ENCODE measurements at places on chromosomes 11 and 22.

DNA sequence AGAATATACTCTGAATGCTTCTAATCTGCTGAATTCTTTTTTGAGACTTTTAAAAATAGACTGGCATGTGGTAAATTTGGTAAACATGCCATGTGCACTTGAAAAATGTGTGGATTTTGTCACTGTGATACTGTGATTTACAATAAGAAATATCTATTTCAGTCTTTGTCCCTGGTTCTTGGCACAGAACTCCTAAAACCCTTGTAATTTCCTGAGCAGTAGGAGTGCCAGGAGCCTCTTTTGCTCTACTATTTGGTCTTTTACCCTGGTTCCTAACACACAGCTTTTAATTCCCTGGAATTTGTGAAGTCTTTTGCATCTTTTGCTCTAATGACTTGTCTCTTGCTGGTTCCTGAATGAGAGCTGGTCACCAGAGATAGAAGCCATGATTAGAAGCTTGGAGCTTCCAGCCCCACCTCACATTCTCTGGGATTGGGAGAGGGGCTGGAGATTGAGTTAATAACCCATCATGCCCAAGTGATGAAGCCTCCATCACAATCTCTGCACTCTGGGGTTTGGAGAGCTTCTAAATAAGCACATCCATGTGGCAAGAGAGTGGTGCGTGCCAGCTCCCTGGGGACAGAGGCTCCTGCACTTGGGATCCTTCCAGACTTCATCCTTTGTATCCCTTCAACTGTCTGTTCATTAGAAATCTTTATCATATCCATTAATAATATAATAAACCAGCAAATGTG is 27.2 kb upstream of the SYT13 start:
- no peak for DNase-seq

DNA sequence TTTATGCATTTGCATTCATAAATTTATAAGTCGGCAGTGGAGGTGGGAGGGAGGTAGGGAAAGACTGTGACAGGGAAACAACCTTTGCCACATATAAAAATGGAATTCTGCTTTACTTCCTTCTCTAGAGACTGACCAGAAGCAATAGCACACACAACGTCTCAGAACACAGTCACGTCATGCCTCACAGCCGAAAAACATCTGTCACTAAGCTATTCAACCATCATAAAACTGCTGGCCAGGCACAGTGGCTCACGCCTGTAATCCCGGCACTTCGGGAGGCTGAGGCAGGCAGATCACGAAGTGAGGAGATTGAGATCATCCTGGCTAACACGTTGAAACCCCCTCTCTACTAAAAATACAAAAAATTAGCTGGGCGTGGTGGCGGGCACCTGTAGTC is 101.0 kb upstream of the CHRM4 start:
- DNase-seq, result no peak

- DNase-seq, result no peak
Measured at GRCh38 chr11:70397336-70397982, 870 bp upstream of the CTTN start.

DNA sequence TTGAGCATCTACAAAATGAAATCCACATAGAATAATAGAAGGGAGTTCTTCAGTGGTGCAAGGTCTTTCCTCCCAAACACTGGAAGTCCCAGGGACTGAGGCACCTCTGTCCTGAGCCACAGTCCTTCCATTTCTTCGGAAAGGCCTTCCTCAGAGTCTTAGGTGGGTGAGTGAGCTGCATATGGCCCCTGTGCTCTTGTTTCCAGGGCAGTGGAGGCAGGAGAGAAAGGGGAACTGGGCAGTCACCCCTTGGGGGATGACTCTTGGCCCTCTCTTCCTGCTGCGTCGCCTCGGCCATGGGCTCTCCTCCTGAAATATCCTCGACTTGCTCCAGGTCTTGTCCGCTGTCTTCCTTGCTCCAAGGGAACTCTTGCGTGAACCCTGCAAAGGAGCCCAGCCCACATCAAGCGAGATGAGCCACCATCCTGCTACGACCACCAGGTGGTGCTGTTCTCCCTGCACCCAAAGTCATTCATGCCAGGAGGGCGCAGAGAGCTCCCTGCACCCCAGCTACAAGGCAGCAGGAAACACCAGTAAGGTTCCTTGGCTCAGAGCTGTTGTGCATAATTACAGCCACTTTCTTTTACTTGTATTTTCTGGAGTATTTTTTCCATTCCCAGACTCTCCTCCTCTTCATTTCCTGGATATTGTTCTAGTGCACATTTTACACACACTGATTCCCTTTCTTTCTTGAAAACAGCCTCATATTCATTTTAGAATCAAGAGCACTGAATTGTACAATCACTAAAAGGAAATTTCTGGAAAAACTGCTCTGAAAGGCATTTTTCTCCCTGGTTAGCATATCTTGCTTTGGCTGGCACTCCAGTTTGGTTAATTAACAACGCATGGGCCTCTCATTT is 397.8 kb downstream of the OPCML start:
- no peak for DNase-seq

GRCh38 chr22:48520884-48521588 is 1306.6 kb downstream of the BRD1 start:
- DNase-seq, result no peak

DNA sequence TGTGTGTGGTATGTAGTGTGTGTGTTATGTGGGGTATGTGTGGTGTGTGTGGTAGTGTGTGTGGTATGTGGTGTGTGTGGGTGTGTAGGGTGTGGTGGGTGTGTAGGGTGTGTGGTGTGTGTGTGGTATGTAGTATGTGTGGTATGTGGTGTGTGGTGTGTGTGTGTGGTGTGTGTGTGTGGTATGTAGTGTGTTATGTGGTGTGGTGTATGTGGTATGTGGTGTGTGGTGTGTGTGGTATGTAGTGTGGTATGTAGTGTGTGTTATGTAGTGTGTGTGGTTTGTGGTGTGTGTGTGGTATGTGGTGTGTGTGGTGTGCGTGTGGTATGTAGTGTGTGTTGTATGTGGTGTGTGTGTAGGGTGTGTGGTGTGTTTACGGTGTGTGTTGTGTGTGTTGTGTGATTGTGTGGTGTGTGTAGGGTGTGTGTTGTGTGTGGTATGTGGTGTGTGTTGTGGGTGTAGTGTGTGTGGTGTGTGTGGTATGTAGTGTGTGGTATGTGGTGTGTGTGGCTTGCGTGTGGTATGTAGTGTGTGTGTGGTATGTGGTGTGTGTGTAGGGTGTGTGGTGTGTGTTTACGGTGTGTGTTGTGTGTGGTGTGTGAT is 4.2 kb upstream of the PPP6R2 start:
- DNase-seq, result no peak

- no peak for DNase-seq
Measured at GRCh38 chr22:26429458-26430286, 612 bp downstream of the ASPHD2 start.

DNA sequence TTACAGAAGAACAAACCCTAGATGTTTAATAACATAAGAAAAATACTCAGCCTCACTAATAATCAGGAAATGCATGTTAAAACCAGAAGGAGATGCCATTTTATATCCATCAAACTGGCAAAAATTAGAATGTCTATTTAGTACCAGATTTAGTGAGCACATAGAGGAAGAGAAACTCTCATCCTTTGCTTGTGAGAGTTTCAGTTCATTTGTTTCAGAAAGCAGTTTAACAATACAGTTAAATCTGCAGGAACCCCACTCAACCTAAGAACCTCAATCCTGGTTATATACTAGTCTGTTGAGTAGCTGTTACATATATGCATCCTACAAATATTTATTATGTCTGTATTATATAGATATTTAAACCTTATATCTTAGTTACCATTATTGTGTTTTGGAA is 172.6 kb downstream of the WNT11 start:
- DNase-seq, result no peak

Measured in activated naive CD8-positive, alpha-beta T cell treated with anti-CD3 and anti-CD28 coated beads, Interleukin-2, amount 50 U/mL, for 16 hours (primary cell).